ENCODE measurements at places on chromosomes 6 and 20.

DNA sequence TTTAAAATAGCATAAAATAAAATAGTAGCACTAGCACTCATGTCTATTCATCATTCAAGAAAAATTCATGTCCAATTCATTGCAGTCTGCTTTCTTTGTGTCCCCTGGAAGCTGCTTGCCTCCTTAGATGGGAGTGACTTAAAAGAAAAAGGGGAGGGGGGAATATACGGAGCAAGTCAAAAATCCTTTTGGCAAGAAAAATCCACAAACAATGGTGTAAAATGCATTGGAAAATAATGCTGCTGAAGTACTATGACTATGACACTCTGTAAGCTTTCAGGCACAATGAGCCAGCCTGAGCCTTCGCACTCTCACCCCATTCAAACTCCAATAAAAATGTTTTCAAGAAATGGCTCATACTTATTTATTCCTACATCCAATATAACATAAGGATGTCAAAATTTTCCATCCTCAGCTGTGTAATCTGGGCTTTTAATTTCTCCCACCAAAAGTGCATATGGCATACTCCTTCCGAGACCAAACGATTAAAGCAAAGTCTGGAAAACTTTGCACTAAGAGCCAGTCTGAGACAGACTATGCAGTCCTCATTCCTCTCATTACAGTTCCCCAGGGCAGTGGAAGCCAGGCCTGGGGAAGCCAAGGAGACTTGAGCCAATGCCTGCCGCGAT is 790 bp downstream of the NEDD9 start:
- no peak for DNase-seq

DNA sequence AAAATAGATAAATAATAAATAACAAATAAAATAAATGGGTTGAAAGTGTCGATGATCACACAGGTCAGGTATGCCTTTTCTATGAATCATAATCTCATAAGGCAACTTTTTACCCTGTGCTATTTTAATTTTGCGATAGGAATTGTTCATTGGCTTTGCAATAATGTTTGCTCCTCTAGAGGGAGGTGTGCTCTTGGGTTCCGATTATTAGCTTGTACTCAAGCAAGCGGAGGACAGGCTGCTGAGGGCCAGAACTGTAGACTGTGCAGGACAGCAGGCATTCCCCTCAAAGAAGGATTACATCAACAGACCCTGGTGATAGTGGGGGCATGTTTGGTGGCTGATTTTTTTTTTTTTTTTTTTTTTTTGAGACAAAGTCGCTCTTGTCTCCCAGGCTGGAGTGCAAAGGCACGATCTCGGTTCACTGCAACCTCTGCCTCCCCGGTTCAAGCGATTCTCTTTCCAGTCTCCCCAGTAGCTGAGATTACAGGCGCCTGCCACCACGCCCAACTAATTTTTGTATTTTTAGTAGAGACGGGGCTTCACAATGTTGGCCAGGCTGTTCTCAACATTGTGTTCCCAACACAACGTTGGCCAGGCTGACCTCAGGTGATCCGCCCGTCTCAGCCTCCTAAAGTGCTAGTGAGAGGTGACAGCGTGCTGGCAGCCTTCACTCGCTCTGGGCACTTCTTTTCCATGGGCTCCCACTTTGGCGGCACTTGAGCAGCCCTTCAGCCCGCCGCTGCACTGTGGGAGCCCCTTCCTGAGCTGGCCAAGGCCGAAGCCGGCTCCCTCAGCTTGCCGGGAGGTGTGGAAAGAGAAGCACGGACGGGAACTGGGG is 35.6 kb downstream of the RIOK1 start:
- DNase-seq, result no peak

- no peak for DNase-seq
These were observed 96.8 kb downstream of the PHACTR1 start for GRCh38 chr6:12813321-12813720.

GRCh38 chr20:44097521-44098255 is 89.3 kb downstream of the JPH2 start:
- no peak for DNase-seq

GRCh38 chr20:51424270-51425117 is 118.0 kb downstream of the NFATC2 start:
- no peak for DNase-seq

DNA sequence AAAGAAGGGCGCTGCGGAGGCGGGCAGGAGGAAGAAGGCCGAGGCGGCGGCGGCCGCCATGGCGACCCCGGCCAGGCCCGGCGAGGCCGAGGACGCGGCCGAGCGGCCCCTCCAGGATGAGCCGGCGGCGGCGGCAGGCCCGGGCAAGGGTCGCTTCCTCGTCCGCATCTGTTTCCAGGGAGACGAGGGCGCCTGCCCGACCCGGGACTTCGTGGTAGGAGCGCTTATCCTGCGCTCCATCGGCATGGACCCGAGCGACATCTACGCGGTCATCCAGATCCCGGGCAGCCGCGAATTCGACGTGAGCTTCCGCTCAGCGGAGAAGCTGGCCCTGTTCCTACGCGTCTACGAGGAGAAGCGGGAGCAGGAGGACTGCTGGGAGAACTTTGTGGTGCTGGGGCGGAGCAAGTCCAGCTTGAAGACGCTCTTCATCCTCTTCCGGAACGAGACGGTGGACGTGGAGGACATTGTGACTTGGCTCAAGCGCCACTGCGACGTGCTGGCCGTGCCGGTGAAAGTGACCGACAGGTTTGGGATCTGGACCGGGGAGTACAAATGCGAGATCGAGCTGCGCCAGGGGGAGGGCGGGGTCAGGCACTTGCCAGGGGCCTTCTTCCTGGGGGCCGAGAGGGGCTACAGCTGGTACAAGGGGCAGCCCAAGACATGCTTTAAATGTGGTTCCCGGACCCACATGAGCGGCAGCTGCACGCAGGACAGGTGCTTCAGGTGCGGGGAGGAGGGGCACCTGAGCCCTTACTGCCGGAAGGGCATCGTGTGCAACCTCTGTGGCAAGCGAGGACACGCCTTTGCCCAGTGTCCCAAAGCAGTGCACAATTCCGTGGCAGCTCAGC is 780 bp downstream of the ZCCHC3 start:
- DNase-seq, result no peak

DNA sequence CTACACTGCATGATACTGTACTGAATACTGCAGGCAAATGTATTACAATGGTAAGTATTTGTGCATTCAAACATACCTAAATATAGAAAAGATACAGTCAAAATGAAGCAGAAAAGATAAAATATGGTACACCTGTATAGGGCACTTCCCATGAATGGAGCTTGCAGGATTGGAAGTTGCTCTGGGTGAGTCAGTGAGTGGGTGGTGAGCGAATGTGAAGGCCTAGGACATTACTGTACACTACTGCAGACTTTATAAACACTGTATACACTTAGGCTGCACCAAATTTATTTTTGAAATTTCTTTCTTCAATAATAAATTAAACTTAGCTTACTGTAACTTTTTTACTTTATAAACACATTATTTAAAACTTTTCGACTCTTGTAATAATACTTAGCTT is 213.1 kb downstream of the ATXN1 start:
- DNase-seq, result no peak

- no peak for DNase-seq
These were observed 235.2 kb downstream of the LRFN2 start for GRCh38 chr6:40352006-40352405.

DNA sequence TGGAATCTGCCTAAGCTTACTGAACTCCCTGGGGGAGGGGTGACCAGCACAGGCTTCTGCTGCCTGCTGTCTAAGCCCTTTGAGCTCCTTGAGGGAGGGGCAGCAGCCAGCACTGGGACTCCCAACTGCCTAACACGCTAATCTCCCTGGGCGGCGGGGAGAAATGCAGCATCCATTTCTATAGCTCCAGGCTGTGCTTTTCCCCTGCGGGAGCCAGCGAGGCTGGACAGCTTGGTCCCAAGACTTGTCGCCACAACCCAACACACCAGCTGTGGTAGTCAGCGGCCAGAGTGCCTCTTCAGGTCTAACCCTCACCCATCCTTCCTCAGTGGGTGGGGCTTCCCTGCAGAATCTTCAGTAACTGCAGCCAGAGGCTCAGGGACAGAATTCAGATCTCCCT is 64.6 kb downstream of the VGLL2 start:
- DNase-seq, result no peak

DNA sequence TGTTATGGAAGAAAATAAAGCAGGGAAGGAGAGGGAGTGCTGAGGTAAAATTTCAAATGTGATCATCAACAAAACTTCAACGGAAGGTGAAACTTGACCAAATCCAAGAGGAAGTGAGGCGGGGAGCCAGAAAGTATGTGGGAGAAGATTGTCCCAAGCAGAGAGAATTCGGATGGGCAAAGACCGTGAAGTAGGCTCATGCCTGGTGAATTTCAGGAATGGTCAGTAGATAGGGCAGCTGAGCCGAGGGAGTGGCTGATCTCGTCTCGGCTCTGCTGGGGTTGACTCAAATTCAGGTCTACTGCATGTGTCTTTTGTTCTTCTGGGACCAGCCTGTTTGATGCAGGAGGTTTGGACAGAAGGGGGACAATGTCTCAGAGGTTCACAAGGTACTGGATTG is 7.0 kb upstream of the CSNK2A1 start:
- DNase-seq, result no peak

DNA sequence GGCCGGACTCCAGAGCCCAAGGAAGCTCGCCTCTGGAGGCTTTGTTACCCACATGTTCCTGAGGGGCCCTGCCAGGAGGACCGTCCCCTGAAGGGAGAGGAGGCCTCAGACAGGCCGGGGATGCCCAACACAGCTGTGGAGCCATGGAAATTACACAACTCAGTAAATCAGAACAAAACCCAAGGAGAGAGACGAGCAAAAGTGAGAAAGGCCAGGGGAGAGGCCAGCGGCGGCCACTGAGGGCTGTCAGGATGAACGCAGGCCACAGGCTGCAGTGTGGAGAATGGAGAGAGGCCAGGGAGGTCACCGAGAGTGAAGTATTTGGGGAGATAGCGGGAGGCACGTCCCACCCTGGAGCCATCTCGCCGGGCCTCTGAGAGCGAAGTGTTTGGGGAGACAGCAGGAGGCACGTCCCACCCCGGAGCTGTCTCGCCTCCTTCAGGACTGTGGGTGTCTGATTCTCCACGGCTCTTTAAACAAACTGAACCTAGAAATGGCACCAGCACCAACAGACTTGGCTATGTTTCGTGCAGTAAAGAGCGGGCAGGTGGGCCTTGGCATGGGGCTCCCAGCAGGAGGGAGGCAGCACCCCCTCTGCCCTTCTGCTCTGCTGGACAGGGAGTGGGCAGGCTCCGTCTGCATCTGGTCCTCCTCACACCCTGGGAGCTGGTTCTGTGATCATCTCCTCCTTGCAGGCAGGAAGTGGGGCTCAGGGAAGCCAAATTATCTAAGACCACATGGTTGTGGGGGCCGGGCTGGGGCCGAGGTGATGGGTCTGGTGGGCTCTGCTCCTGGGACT is 91.0 kb downstream of the YTHDF1 start:
- no peak for DNase-seq

DNA sequence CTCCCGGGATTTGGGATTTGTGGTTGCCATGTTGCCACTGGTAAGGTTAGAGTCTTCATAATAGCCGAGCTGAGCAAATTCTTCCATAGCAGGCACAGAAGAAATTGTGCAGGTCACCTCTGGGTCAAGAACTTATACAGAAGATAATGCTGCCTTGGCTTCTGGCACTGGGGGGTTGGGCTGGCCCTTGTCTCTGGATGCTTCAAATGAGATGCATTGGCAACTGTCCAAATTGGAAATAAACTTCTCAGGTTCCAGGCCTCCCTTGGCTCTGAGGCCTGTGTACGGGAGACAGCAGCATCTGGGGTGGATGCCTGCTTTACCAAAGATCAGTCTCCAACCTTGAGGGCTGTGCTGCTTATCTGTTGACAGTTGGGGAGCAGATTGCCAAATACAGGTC is 26.2 kb downstream of the MYO6 start:
- DNase-seq, result no peak
